Stimulated activated CD4-positive, alpha-beta T cell treated with anti-CD3 and anti-CD28 coated beads, Interleukin-4, amount 100 ng/mL, for 24 hours (primary cell): ENCODE measurements at places on chromosomes 2 and 18.

GRCh38 chr2:72915320-72915906 lies 1.9 kb upstream of the EMX1 start:
- DNase-seq, result no peak

GRCh38 chr2:120204022-120204405 lies 19.2 kb downstream of the TMEM185B start:
- no peak for DNase-seq

DNA sequence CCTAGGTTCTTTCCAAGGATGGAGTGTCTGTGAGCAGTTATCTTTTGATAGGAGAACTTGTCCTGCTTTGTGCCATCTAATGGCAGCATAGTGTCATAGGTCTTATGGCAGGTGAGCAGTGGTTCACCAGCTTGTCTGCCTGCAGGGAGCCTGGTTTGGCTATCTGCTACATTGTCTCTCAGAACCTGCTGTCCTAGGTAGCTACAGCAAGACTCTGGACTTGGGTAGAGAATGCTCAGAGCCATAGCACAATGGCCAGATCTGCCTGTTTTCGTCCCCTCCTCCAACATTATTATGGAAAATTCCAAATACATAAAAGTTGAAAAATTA lies 28.3 kb downstream of the AGFG1 start:
- DNase-seq, result no peak

- DNase-seq, result no peak
These were observed 363.8 kb downstream of the LRP1B start for GRCh38 chr2:141767051-141767450.

DNA sequence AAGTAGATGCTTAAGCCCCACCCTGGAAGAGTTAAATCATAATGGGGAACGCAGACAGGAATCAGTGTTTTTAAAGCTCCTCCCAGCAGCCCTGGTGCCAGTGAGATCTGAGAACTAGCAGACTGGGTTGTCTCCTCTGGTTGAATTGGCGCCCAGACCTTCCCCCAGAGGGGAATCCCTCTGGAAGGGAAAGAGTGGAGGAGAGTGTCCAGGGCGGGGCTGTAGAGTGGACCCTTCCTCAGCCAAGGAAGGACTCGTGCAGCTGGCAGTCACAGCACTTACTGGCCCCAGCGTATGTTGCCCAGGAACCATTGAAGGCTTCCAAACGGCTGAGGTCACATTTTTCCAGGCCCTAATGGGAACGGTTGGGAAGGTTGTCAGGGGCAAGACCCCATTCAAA lies 62.5 kb downstream of the TGOLN2 start:
- no peak for DNase-seq
